Mesothelial cell of epicardium (in vitro differentiated cells): ENCODE measurements at places on chromosomes 16 and 17. TPM values are rescaled to one million over a fixed set of nuclear protein-coding genes. Genes with fewer than 3 reads are reported as not detected.

Gene TRIM72
- 0.04 to 0.14 TPM (median 0.11 TPM) in 3 replicates for total RNA-seq

Gene TBC1D28
- total RNA-seq: 0.18 to 0.52 TPM (median 0.45 TPM) in 3 replicates

Gene C17orf50
- total RNA-seq: not detected in 3 replicates

Gene ABCA6
- 0.11 to 0.79 TPM (median 0.42 TPM) in 3 replicates for total RNA-seq

Gene TRPV2
- 1.9 to 4.5 TPM (median 2.1 TPM) in 3 replicates for total RNA-seq

Gene CCDC154
- total RNA-seq: 3.9 to 5.6 TPM (median 4.2 TPM) in 3 replicates

Gene SLC6A2
- 0.18 to 0.34 TPM (median 0.31 TPM) in 3 replicates for total RNA-seq

Gene RSPRY1
- total RNA-seq: 43.8 to 50.7 TPM (median 44.0 TPM) in 3 replicates

Gene KRT36
- not detected in 3 replicates for total RNA-seq

Gene CACNG5
- total RNA-seq: not detected in 3 replicates

Gene GGT6
- total RNA-seq: 0.09 to 0.27 TPM (median 0.22 TPM) in 3 replicates

Gene ZFPM1
- 51.1 to 56.2 TPM (median 52.6 TPM) in 3 replicates for total RNA-seq
